ENCODE measurements at places on chromosomes 7 and 10. TPM values are rescaled to one million over a fixed set of nuclear protein-coding genes. Genes with fewer than 3 reads are reported as not detected.

The ELOVL3 gene
- 0.27 TPM for total RNA-seq

The LLCFC1 gene
- total RNA-seq: not detected

The OPN4 gene
- not detected for total RNA-seq

The SPACDR gene
- total RNA-seq: 4.5 TPM

The AMPH gene
- total RNA-seq: not detected

The ZSWIM8 gene
- total RNA-seq: 59.9 TPM

The ANLN gene
- total RNA-seq: 207 TPM

The CALHM1 gene
- not detected for total RNA-seq

The NAT16 gene
- total RNA-seq: not detected

The HMX2 gene
- total RNA-seq: not detected

The VENTX gene
- total RNA-seq: not detected

The UTF1 gene
- not detected for total RNA-seq

The TMEM213 gene
- total RNA-seq: 9.8 TPM

The OR2A12 gene
- not detected for total RNA-seq

Data from Calu3 (cell line).